ENCODE measurements at places on chromosomes 6 and 20.
A peak's percentile ranks its signal among the peaks of the same experiment; 100 is the strongest.

GRCh38 chr6:88813045-88813444, 150.4 kb downstream of the RNGTT start:
- DNase-seq, result no peak

GRCh38 chr6:24387818-24388217, 14.9 kb upstream of the MRS2 start:
- no peak for DNase-seq

DNA sequence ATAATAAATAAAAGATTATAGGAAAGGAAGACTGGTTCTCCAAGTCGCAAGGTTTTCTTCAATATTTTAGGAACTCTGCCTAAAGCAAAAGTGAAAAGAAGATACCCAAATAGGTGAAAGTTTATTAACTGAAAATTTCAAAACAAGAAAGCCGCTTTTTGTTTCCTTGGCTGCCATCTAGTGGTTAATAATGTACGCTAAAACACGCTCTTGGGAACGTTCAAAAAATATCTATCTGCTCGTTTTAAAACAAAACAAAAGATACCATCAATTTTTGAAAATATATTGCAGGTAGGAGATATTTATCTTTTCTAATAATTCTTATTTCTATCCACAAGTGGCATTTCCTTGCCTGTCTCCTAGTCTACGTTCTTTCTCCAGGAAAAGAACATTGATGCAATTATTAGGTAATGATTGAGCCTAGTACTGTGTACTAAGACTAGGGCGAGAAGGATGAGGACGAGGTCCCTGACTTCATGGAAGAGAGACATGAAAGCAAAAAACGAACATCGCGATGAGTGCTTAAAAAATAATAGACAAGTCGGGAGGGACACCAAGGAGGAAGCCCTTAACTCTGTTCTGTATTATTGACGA, 97.2 kb downstream of the SPTLC3 start:
- DNase-seq, result no peak

GRCh38 chr6:91240878-91241603, 654.2 kb upstream of the MAP3K7 start:
- DNase-seq, result no peak

GRCh38 chr6:11258260-11259237, 26.1 kb upstream of the NEDD9 start:
- DNase-seq, result no peak

DNA sequence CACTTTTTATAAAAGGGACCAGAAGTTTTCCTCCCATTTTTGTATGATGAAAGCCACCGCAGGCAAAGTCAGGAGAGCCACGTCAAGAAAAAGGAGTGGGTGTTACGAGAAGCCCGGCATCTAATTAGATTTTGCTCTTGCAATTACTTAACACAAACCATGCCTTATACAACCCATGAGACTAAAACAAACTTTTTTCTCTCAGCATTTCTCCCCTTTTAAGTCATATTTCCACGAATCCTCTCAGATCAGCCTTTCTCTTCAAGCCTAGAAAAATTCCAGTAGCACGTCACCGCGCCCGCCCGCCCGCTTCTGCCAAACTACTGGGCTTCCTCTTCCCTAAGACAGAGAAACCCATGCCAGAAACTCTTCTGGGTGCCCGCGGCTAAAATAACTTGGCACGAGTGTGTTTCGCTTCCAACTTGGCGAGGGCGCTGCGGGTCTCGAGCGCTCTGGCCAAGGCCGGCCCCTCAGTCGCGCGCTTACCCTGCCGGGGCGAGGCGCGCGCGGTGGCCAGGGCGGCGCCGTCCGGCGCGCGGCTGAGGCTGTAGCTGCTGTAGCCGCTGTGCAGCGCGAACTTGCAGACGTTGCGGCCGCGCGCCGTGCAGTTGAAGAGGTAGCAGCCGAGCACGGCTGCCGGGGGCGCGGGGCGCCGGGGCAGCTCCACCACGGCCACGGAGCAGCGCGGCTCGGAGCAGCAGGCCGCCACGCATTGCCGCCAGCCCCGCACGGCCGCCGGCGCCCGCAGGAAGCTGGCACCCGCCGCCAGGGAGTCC, 1.0 kb downstream of the LRP11 start:
- peak; percentile 24 for DNase-seq

GRCh38 chr6:21961226-21961625, 335.6 kb downstream of the PRL start:
- no peak for DNase-seq

- no peak for DNase-seq
Observed at GRCh38 chr6:169656546-169657283, 45.1 kb downstream of the WDR27 start.

DNA sequence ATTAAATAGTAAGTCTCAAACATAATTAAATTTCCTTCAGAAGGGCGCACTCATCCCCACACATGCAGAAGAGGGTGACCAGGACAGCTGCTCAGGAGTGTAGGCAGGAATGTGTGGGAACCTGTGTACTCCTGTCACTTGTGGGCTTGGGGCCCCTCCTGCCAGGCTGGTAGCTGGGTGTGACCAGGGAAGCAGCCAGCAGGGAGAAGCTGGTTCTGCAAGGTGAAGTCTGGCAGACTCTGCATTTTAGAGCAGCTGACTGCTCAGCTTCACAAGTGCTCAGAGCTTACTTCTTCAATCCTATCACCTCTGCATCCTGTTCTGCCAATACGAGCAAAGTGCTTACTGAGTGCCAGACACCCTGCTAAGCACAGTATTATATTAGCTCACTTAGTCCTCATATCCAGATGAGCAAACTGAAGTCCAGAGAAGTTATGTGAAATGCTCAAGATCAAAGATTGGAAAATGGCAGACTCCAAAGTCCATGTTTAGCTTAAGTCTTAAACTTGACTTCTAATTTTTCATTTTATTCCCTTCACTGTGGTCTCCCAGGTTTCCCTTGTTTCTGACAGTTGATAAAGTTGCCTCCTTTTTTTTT, 27.9 kb downstream of the ELMO2 start:
- DNase-seq, result no peak

GRCh38 chr6:43746613-43747102, 23.4 kb upstream of the VEGFA start:
- no peak for DNase-seq

Measured in stimulated activated CD4-positive, alpha-beta T cell treated with anti-CD3 and anti-CD28 coated beads, Interleukin-1b, Interleukin-23, amount 100 ng/mL, for 48 hours (primary cell).